ENCODE measurements at places on chromosomes 5 and 9. TPM values are rescaled to one million over a fixed set of nuclear protein-coding genes. Genes with fewer than 3 reads are reported as not detected.

DNA sequence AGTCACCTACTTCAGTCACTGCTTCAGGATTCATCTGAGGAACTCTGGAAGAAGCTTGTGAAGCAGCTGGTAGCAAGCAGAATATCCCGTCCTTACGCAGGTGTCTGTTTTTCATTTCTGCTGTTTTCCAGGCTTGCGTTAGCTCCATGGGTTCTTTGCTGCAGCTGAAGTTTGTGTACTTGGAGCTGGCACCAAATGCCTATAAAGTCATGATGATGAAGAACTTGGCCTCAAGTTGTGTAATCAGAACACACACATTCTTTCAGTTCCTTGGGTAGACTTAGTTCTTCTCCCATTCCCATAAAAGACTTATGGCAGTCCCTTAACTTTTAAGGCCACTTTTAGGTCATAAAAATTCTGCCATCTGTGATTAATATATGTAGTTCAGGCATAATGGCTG, 116.7 kb downstream of the LRRC70 start:
- no peak for DNase-seq

ELL2 gene
- 11.2 TPM for polyA plus RNA-seq

DNA sequence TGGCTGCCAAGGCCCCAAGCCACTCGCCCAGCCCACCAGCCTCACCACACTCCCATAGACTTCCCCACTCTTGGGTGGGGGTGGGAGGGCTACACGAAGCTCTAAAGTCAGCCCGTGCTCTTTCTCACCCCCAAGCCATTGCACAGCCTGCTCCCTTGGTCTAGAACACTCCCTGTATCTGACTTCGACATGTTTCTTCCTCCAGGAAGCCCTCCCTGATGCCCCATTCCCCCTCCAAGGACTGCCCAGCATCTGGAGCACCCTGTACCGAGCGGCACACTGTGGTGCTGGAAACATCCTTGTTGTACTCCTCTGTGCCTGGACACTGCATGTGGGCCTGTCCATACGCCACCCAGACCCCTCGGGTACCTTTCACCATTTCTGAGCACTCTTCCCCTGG, 49.4 kb upstream of the KCNMB1 start:
- no peak for DNase-seq

DNA sequence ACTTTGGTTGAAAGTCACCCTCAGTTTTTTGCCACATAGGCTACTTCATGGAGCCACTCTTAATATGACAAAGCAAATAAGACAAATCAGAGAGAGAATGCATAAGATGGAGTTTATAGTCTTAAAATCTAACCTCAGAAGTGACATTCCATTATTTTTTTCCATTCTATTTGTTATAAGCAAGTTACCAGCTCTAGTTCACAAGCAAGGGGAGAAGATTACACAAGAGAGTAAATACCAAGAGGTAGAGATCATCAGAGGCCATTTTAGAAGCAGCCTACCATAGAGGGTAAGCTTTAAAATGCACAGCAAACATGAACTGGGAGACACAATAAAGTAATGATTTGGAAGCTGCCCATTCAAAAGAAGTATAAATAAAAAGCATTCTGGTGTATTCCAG, 651.3 kb upstream of the MEF2C start:
- no peak for DNase-seq

GRCh38 chr5:33827885-33828284, 63.9 kb downstream of the ADAMTS12 start:
- DNase-seq = no peak

SLC6A7 gene
- polyA plus RNA-seq = 0.06 TPM

DNA sequence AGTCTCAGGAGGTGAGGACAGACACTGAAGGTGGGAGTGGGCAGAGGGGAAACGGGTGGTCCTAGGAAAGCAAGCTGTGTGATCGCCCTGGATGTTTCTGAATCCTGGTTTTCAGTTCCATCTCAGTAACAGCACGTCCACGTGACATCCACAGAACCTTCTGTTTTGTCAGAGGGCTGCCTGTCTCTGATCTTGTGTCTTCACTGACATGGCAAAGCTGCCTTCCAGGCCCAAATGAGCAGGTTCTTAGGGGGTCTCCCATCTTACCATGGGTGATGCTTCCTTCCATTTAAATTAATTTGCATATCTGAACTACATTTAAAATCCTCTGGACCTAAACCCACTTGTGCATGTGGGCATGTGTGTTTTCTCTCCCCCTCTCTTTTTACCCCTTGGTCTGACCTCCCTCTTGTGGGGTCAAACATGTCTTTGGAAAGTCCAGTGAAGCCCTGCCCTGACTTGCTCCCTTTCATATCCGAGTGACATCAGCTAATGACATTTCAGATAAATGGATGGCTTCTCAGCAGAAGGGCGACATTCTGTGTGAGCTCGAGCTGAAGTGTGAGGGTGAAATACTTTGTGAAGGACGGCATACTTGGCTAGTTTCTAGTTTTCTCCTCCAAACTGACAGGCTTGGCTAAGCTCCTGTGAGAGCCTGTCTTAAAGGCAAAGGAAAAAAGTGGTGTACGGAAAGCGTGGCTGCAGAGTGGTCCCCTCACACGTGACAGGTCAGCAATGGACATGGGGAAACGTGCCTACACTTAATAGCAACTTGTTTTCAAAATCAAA, 204.8 kb upstream of the S1PR3 start:
- no peak for DNase-seq

DNA sequence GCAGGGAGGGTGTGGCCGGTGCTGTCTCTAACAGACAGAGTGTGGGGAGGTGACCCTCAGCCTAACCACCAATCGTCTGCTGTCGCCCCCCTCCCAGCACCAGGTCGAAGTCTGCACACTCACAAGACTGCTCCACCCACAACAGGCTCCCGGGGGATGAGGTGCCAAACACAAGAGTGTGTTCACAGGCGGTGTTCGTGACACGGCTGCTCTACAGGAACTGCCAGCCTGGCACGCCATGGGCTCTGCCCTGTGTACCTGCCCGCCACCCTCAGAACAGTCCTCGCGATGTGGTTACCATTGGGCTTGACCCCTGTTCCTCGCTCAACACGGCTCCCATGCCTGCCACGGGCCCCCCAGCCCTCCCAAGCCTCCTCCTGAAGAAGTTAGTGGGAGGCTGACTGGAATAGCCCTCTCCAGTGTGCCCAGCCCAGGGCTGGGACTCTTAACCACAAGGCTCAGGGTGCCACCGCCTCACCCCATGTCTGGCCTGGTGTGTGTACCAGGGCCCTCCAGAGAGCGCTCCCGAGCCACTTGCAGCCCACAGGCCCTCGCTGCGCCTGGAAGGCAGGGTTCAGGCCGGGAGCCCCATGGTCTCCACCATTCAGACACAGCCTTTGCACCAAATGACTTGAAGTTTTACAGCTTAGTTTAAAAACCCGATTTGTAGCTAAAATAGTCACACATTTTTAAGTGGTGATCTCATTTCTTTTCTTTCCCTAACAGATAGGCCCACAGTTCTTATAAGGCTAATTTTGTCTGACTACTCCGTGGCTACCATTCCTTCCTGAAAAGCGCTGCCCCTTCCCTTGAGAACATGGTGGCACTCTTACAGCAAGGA, 102.5 kb downstream of the CAMSAP1 start:
- no peak for DNase-seq

DNA sequence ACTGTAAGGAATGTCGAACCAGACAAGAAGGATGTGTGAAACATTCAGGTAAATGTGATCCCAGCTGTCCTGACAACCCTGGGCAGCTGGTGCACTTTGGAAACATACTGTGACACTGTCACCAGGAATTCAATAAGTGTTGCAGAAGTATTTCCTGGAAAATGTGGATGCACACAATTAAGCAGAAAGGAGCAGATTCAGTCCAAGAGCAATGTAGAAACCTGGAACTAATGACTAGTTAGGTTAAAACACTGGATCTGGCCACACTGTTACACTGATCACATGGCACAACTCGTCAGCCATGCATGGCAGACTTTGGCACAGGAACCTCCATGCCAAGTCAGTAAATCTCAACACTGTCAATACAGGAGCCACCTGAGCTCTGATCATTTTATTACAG, 109.0 kb downstream of the FAM174A start:
- DNase-seq = no peak

PTGDS gene
- 29.3 TPM for polyA plus RNA-seq

- no peak for DNase-seq
These were observed 296.7 kb upstream of the MEF2C start for GRCh38 chr5:89179731-89180130.

GRCh38 chr9:81499021-81499454, 190.3 kb downstream of the TLE1 start:
- no peak for DNase-seq

DNA sequence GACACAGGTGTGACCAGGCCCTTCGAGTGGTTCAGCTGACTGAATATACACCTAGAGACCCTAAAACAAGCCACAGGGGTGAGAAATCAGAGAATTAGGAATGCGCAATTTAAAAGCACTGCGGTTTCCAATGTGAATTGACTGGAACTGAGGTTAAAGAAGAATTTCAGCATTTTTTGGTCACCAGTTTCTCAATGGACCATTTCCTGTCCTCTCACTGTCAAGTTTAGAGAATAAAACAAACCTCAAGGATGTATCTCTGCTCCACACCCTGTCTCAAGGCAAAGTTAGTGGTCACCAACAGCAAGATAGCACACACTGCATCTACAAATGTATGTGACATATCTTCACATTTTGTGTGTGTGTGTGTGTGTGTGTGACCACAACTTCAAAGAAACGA, 143.8 kb upstream of the MAP3K1 start:
- DNase-seq = no peak

GRCh38 chr9:18976709-18977531, 56.1 kb downstream of the SAXO1 start:
- no peak for DNase-seq

DNA sequence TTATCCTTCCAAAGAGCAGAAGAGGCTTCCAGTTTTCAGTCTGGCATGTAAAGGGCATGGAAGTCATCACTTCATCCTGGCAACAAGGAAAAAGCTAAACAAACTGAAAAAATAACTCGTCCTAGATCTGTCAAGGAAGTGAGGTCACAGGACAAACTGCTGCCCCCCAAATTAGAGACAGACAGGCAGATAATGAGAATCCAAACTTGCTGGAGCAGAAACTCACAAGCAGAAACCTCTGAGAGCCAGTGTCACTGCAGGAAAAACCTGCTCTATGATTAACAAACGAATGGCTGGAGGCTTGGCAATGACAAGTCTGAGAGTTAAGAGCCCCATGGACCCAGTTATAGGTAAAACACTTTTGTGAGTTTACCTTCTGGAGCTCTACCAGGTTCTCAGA, 18.9 kb upstream of the MLANA start:
- no peak for DNase-seq

- DNase-seq = no peak
These were observed 346 bp downstream of the ATOX1 start for GRCh38 chr5:151758141-151758429.

GRCh38 chr9:133403766-133404453, 13.9 kb downstream of the REXO4 start:
- no peak for DNase-seq

DNA sequence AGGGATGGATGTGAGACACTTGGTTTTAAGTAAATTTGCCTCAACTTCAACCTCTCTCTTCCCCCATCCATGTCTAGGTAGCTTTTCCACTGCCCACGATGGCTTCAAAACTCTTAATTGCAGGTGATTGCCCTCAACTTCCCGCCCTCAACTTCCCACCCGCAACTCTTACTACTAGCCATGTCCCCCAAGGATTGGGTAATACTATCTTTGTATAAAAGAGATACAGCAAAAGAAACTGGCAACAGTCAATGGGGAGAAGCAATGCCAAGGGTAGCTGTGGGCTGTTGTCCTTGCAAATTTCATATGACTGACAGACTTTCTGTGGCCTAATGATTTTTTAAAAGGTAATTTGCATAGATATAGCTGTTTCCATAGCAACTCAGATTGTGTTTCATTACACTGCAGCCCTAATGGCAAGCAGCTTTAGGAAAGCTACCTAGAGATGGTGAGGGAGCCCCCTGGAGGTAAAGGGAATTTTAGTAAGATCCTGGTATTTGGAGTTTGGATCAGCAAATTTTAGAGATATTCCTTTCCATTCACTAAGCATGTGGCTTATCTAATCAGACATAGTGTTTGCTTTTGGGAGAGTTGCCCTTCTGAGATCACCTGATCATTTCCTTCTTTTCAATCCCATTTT, 421.5 kb upstream of the DAP start:
- peak; percentile 32 for DNase-seq

- DNase-seq = no peak
These were observed 12.6 kb downstream of the SLIT3 start for GRCh38 chr5:169288066-169288930.

PDE8B gene
- polyA plus RNA-seq = 5.7 TPM

PURA gene
- 11.9 TPM for polyA plus RNA-seq

FOXD4L3 gene
- polyA plus RNA-seq = not detected

- DNase-seq = no peak
These were observed 106.7 kb upstream of the PTPN3 start for GRCh38 chr9:109604781-109605180.

DNA sequence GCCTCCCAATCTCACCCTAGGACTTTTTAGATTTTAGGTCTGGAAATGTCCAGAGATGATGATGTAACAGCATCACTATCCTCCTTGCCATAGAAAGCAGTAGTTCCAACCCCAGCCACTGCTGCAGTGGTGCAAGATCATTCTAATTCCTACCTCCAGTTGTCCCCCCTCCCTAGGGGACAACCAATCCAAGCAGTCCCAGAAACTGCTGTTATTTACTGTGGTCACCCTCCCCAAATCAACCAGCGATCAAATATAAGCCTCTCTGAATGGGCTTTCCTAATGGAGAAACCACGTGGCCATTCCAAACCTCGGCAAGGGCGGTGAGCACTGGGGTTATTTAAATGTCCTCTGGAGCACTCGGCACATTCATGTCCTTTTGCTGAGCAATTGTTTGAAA, 159.8 kb downstream of the SLF1 start:
- DNase-seq = no peak

- no peak for DNase-seq
These were observed 322.1 kb downstream of the ARHGEF28 start for GRCh38 chr5:73947906-73948640.

DNA sequence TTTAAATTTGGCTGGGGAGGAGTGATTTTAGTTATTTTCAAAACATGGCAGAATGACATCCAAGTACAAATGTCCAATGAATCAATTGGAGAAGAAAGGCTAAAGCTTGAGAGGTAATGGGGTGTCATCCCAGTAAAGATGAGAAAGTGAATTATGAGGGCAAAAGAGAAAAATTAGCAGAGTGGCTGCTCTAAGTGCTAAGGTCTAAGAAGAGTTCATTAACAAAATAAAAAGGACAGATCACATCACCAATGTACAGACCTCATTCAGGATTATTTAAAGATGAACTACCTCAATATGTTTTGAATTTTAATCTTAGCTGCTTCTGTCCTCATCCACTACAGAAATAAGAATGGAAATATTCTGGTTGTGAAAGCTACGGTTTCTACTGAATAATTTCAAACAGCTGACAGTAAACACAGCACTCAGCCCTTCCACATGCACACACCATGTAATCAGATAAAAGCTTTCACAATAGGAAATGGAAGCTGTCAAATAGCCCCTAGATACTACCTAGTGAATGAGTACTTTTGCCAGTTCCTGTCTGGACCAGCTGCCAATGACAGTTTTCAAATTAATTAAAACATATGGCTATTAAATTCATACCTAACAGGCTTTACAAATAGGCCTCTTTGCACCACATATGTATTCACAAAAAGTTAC, 171.5 kb downstream of the SSBP2 start:
- DNase-seq = no peak
